Cerebellar cortex (tissue), 1 donor: ENCODE measurements at places on chromosomes 4 and X.

GRCh38 chrX:83504721-83505479 lies 3.2 kb upstream of the POU3F4 start:
- DNase-seq: no peak

GRCh38 chr4:76699751-76700310 lies 198.1 kb downstream of the SOWAHB start:
- DNase-seq: no peak

DNA sequence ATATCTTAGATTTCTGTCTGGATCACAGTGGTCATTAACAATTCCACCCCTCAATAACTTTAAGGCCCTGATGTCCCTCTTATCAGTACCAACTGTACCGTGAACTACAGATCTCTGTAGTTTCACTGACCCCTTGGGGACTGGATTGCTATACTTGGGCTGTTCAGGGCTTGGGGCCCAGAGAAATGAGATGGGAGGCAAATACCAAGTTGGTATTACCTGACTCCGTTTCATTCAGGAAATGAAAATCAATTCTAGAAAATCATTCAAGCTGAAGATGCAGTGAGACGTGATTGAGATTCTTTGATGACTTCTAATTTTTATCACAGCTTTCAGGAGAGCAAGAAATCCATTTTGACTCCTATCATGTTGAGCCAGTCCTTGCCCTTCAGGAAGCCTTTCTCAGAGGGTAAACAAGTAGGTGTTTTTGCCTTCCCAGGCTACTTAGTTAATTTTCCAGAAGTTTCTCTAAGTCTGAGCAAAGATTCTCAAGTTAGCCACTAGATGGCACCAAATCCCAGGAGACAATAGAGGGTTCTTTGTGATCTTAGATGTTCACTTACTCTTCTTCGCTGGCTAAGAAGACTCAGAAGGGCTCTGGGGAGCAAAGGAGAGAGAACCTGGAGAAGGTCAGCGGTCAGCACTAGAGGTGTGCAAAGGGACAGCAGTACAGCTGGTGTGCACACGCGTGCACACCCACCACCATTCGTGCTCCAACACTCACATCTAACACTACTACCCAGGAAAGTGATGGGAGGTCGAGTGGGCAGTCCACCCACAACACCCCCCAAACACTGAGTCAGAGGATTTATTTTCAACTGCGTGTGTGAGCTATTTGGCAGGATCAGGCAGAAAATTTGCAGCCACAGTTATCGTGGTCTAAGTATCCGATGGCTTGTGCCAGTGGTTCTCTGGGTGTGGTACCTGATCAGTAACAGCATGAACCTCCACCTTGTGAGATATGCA lies 7.4 kb downstream of the HNRNPH2 start:
- peak; percentile 82 for DNase-seq

- DNase-seq: no peak
These were observed 235.4 kb downstream of the HNRNPD start for GRCh38 chr4:82138374-82138773.

- DNase-seq: no peak
These were observed 39.3 kb downstream of the LNX1 start for GRCh38 chr4:53551958-53552357.

DNA sequence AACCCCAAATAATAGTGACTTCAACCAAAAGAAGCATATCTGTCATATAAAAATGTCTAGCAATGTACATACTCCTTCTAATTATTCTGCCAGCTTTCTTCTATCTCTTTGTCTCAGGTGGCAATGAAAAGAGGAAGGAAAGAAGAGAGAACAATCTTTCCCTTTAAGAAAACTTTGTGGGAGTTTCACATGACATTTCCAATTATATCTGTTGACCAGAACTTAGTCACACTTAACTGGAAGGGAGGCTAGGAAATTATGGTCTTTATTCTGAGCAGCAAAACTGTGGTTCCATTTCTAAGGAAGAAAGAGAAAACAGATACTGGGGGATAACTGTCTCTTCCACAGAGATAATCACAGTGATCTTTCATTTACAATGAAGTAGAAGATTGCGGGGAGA lies 12.9 kb upstream of the MAOA start:
- DNase-seq: no peak

DNA sequence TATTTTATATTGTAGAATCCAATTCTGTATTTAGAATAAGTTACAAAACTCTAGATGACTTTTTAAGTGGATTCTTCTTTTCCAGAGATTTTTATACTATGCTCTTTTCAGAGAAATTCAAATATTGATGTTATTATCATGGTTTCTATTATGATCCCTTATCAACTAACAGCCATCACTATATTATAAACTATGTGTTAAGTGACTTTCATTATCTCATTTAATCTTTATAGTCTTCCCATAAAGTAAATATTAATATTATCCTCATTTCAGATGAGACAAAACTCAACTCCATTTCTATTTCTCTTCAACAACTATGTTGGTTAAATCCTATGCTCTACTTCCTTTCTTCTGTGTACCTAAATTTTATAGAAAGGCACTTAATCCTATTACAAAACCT lies 132.6 kb downstream of the ANKRD50 start:
- DNase-seq: no peak

DNA sequence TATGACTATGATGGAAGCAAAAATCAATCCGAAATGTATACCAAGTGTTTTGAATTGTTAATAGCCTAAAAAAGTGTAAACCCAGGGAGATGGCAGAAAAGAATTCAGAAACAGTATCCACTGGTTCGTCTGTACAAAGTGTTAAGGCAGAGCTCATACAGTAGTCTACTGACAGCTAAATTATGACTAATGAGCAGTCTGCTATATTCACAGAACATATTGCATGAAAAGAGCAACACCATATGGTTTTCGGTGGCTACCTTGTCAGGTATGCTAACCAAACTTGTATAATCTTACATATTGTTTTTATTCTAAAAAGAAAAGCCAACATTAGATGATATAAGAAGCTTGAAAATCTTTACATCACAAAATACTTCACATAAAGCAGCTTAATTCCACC lies 18.5 kb downstream of the EPHA5 start:
- DNase-seq: no peak

- DNase-seq: no peak
These were observed 25.5 kb downstream of the GPAT3 start for GRCh38 chr4:83561381-83561780.

DNA sequence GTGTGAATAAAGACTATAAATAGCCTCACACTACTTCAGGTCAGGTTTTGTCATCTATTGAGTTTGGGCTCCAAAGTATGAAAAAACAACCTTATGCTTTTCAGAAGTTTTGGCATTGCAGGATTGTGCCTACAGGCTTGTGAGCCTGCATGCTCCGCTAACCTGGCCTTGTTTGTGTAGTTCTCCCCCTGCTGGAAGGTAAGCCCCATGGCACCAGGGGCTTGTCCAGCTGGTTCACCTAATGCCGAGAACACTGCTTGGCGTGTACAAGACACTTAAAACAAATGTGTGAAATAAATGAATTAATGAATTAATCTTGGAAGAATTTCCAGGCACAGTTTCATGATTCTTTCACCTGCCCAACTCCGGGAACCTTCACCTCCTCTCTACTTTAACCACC lies 1.8 kb upstream of the HSD17B10 start:
- DNase-seq: peak; percentile 79

- no peak for DNase-seq
These were observed 95.4 kb upstream of the ADRA2C start for GRCh38 chr4:3670521-3671519.

DNA sequence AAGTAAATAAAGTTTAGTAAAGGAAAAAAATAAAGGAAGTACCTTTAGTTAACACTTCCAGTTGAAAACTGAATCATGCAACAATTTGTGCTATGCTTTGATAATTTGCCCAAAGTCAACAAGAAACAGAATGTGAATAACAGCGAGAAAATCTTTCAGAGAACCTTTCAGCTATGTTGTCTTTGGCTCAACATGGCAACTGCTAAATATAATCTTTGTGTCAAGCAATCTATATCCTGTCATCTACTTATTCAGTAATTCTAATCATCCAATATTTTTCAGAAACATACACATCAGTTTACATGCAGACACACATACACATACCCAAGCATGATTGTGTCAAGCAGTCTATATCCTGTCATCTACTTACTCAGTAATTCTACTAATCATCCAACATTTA lies 136.0 kb upstream of the PABPC4L start:
- DNase-seq: no peak

DNA sequence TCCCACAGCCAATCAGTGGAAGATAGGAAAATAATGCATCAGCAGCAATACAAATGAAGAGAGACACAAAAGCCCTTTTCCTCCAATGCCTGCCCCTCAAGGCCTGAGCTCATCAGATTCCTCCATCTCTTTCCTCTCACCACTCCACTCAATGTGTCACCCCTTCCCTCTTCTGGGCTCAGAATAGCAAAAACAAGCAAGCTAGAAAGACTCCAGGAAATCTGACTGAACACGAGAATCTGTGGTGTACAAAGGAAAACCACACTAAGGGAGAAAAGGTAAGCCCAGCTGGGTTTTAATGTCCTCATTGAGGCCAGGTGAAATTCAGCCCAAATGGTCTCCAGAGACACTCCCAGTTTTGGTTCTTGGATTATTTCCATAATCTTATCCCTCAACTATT lies 46.3 kb downstream of the ARHGEF9 start:
- no peak for DNase-seq

- no peak for DNase-seq
These were observed 75.0 kb downstream of the FAT4 start for GRCh38 chr4:125389713-125390112.

DNA sequence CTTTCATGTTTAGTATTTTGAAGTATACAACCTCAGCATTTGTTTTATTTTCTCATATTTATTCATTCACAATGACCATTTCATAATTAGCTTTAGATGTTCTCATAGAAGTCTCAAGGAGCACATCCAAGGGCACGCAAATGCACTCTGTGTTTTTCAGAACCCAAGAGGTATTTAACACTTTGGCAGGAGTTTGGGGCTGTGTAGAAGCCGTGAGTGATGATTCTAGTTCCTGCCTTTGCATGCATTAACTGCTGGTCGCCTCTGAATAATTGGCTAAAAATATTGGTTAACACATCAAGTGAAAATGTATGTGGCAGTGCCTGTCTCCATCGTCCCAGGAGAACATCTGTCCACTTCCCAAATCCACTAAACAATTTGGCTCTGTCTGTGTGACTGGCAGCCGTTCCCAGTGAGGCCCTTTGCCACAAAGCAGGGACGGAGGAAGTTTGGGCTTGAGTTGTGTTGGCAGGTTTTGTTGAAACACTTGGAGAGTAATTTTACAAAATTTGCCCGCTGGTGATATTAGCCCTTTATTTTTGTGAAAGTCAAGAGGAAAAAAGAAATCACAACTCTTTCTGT lies 730.7 kb upstream of the SLIT2 start:
- DNase-seq: no peak

DNA sequence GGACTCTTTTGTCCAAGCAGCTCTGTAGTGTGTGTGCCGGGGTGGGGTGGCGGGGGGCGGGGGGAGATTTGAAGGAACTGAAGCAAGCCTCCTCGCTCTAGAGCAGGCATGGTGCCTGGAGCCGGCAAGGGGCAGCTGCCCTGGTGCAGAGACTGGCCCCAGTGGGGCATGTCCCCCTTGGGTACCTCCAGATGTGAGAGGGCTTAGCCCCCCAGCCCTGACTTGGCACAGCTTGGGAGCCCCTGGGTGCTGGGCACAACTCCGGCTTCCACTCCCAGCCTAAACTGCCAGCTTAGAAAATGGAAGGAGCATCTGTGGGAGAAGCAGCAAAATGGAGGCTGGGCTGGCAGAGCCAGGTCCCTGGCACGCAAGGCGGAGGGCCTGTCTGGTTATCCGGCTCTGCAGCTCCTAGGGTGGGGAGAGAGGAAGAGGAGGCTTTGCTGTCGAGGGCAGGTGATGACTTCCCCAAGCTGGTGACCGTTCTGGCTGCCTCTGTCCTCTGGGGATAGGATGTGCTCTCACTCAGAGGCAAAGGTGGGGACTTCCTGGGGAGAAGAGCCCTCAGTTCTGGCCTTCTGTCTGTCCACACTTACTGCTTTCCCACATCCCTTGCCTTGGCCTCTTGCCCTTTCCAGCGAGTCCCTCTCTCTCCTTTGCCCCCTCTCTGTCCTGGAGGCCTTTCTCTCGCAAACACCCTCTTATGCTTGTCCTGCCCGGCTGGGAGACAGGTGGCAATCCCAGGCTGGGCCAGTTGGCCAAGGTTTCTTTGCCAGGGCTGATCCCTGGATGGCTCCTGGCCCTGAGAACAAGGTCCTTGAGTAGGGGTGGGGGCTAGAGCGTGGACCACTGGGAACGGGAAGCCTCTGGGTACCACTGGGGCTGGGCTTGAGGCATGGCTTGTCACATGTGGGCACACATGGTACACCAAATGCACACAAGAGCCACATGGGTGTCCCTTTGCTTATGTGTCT lies 2.0 kb downstream of the DLG3 start:
- no peak for DNase-seq

DNA sequence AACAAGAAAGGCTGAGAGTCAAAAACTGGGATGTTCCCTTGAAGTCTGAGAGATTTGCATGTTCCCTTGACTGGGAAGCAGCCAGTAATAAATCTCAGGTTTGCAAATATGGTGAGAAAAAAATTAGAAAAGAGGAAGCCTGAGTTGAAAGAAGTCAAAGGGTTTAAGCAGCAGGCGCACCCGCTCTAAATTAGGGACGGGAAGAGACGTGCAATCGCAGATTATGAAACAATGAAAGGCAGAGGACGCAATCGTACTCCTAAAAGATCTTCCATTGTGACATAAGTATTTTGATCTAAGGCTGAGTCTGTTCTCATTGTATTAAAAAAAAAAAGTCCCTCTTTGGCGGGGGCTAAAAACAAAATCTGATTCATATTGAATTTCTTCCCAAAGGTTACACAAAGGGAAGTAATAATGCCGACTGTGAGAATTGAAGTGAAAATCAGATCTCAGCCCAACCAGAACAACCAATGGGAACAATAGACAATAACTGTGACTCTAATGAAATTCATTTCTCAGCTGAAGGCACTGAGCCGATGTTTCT lies 28.2 kb downstream of the SAT1 start:
- no peak for DNase-seq
